Aorta (tissue), 5 donors: ENCODE measurements at places on chromosomes 5 and 9. TPM values are rescaled to one million over a fixed set of nuclear protein-coding genes. Genes with fewer than 3 reads are reported as not detected.

- no peaks in the 10 kb centered on the region for H3K4me1 ChIP-seq
- H3K27me3 ChIP-seq, result no peaks in the 10 kb centered on the region
- H3K36me3 ChIP-seq, result no peaks in the 10 kb centered on the region
- no peak within 1 kb of the TSS for H3K27ac ChIP-seq
- peak; percentile 59 for DNase-seq
These were observed at the start of gene PCDHGA4 for GRCh38 chr5:141354900-141355469. Gene PCDHGA4 (plus strand): TSS chr5:141355021. CDS start chr5:141355108, 87 bp downstream.

DNA sequence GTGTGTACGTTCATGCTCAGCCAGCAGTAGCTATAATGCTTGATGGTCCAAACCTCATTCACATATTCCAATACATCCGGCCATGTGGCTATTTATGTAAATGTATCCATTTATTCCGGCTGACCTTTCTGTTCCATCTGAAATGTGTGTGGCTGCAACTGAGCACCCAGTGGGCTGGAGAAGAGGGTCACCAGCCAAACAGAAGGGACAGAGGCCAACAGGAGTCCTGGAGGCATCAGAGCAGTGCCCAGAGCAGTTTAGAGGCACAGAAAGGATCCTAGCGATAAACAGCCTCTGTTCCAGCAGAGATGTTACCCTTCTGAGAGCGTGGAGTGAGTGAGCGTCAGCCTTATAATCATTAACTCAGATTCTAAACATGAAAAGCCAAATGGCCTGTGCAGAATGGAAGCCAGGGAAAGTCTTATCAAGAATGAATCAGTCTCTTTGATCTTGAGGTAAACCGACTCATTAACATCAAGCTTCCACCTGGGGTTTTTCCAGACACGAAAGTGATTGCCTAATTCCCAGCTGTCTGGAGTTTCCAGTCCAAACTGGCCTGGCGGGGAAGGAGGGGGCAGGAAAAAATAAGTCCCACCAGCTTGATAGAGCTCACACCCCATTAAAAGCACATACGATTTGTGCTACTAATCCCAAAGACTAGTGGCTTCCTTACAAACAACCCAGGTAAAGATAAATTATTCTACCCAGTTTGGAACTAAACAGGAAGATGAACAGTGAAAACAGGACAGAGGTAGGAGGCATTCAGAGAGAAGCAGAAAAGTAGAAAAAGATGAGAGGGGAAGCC is 55.7 kb downstream of the SUSD1 start:
- H3K4me1 ChIP-seq, result no peaks in the 10 kb centered on the region
- no peak for DNase-seq
- no peak overlapping the region for H3K27ac ChIP-seq
- H3K27me3 ChIP-seq, result no peaks in the 10 kb centered on the region
- no peak overlapping the region for H3K4me3 ChIP-seq

DNA sequence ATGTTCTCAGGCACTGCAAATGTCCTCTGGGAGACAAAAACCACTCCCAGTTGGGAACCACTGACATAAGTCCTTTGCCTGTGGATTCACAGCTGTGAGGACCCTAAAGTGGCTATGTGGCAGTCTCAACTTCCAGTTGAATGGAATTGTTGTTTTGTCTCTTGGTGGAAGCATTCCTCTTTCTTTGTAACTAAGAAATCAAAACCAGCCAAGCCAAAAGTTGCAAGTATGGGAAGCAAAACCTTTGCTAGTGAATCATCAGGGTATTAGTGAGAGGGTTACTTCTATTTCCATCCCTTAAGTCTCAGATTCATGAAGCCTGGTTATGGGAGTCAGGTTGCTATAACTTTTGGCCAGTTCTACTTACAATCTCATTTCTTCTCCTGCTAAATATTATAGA is 49.8 kb upstream of the RPS23 start:
- H3K4me1 ChIP-seq, result peaks cover 9% of the 10 kb centered on the region
- H3K4me3 ChIP-seq, result no peak overlapping the region
- no peak for DNase-seq
- no peaks in the 10 kb centered on the region for H3K36me3 ChIP-seq

DNA sequence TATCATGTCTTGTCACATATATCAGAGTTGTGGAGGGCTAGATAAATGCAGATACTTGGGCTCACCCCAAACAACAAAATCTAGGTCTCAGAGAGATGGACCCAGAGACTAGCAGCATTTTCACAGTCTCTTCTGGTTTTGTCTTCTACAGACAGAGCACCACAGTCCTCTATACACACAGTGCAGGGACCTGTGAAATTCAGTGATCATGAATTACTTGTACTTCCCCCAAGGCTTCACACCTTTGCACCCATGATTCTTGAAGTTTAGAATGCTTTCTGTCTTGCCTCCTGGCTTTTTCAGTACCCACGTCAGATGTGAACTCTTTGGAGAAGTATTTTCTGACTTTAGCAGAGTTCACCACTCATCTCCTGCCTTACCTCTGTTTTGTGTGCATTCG is 371.5 kb upstream of the PRR16 start:
- no peak overlapping the region for H3K27ac ChIP-seq
- H3K4me3 ChIP-seq, result no peak overlapping the region
- H3K27me3 ChIP-seq, result no peaks in the 10 kb centered on the region
- H3K36me3 ChIP-seq, result no peaks in the 10 kb centered on the region
- no peak for DNase-seq
- H3K4me1 ChIP-seq, result no peaks in the 10 kb centered on the region

The HAUS6 gene
- 8.4 TPM for total RNA-seq

The SPATA31C1 gene
- total RNA-seq, result not detected
